Stimulated activated CD4-positive, alpha-beta T cell treated with anti-CD3 and anti-CD28 coated beads, Interleukin-1b, Interleukin-23, amount 100 ng/mL, for 4 hours (primary cell): ENCODE measurements at places on chromosomes 12 and 14.
A peak's percentile ranks its signal among the peaks of the same experiment; 100 is the strongest.

DNA sequence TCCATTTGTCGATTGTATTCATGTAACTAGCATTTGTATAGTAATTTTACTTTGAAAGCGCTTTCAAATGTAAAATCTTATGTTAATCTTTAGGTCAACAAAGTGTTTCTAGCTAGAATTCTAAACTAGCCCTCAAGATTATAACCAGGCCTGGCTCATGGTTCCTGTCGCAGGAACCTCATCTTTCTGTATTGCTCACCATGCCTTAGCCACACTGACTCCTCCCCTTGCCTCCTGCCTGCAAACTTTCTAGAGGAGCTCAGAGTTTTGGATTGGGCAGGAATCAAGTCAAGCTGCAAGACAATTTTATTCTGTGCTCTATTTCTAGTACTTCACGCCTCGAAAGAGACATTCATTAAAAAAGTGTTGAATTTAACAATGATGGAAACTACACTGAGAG lies 99.8 kb downstream of the TGFB3 start:
- DNase-seq = no peak

- no peak for DNase-seq
Measured at GRCh38 chr14:64688811-64689281, 15.4 kb upstream of the PLEKHG3 start.

DNA sequence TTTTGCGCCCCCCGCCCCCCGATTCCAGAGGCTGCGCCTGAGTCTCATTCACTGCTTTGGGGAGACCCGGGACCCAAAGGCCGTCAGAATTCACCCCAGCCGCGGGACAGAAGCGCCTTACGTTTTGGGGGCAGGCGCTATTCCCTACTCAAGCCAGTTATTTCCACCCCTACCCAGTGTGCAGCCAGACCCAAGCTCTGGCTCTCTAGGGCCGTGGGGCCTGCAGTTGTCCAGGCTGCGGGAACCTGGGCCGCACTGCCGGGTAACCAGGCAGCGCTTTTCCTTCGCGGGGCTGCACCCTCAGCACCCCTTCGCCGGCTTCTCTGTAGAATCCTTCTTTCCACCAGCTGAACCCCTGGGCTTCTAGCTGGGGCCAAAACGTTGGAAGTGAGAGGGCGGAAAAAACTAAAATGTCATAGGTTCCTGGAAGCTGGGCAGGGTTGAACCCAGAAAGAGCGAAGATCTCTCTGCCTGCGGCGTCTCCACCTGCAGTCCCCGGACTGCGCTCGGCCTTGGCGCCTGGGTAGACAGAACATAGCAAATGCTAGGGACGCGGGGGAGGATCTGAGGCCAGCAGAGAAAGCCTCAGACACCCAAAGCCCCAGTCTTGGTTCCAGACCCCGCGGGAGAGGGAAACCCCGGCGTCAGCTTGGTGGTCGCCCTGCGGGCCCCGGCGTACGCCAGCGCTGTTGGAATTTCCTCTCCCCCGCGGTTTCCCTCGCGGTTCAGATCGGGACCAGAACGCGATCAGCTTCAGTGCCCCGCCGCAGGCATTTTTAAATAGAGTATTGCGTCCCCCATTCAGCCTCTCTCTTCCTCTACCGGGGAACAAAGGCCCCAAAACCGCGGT lies 18.3 kb downstream of the TBX3 start:
- DNase-seq = no peak

GRCh38 chr14:104051092-104051813 lies 34.2 kb upstream of the ASPG start:
- DNase-seq = no peak

DNA sequence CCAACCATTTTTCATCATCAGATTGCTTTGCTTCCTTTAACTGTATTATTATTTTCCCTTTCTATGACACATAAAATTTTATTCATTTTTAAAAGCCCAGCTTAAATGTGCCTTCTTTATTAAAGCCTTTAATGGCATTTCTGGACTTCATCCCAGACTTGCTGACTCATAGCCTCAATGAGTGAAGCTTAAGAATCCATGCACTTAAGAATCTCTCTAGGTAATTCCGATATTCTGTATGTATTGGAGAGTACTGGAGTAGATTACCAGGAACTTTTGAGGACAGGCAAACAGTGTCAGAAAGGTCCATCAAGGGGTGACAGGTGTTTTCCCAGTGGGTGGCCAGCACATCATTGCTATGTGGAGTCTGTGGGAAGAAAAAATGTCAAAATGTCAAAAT lies 107.9 kb downstream of the PTPRQ start:
- DNase-seq = no peak

GRCh38 chr12:13362260-13362841 lies 165.8 kb downstream of the EMP1 start:
- DNase-seq = peak; percentile 26

DNA sequence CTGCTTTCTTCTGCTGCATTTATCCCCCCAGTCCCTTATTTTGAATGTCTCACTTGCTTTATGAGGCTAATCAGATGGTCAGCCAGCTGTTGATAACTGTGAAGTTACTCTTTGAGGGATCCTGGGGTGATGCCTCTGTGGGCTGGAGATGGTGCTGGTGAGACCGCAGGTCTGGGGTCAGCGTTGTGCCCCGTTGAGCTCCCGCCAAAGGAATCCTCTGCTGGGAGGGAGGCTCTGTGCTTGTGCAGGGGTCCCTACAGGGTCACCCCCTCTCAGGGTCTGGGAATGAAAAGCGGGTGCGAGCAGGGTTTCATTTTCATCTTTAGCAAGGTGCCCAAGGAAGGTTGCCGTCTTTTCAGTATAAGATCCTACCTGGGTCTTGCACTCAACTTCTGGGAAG lies 161.2 kb upstream of the RTL1 start:
- DNase-seq = no peak

GRCh38 chr14:104787736-104788135 lies 7.8 kb downstream of the AKT1 start:
- no peak for DNase-seq

- no peak for DNase-seq
Measured at GRCh38 chr12:52670961-52671360, 9.2 kb downstream of the KRT1 start.

- DNase-seq = no peak
Measured at GRCh38 chr12:25781232-25781631, 177.2 kb upstream of the RASSF8 start.

DNA sequence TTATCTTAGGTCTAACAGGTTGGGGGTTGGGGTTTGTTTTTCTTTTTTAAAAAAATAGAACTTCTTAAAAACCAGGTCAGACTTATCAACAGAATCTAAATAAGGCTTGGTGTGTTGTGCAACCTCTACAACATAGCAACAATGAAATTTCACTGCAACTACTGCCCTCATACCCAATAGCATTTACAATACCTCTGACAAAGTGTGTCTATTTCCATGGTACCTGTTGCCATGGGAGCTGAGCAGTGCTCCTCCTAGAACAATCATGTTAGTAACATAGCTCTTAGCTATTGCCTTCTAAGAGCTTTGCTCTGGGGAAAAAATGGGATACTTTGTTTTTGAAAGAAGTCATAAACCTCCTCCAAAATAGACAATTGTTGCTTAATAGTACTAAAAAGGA lies 103.3 kb upstream of the CCDC175 start:
- no peak for DNase-seq

- no peak for DNase-seq
Measured at GRCh38 chr12:105100998-105101397, 6.5 kb upstream of the WASHC4 start.
